ENCODE measurements at places on chromosomes 16 and 17.

DNA sequence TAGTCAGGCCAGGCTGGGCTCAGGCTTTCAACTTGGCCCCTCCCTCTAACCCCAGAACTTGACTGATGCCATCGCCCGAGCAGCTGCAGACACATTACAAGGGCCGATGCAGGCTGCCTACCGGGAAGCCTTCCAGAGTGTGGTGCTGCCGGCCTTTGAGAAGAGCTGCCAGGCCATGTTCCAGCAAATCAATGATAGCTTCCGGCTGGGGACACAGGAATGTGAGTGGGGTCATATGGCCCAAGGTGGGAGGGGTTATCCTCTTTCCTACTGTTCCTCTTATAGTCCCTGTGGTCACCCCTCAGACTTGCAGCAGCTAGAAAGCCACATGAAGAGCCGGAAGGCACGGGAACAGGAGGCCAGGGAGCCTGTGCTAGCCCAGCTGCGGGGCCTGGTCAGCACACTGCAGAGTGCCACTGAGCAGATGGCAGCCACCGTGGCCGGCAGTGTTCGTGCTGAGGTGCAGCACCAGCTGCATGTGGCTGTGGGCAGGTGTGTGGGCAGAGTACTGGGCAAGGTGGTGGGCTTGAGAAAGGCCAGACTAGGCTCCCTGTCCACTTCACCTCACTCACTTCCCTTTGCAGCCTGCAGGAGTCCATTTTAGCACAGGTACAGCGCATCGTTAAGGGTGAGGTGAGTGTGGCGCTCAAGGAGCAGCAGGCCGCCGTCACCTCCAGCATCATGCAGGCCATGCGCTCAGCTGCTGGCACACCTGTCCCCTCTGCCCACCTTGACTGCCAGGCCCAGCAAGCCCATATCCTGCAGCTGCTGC is 2.1 kb upstream of the NRN1L start:
- no peak for DNase-seq

DNA sequence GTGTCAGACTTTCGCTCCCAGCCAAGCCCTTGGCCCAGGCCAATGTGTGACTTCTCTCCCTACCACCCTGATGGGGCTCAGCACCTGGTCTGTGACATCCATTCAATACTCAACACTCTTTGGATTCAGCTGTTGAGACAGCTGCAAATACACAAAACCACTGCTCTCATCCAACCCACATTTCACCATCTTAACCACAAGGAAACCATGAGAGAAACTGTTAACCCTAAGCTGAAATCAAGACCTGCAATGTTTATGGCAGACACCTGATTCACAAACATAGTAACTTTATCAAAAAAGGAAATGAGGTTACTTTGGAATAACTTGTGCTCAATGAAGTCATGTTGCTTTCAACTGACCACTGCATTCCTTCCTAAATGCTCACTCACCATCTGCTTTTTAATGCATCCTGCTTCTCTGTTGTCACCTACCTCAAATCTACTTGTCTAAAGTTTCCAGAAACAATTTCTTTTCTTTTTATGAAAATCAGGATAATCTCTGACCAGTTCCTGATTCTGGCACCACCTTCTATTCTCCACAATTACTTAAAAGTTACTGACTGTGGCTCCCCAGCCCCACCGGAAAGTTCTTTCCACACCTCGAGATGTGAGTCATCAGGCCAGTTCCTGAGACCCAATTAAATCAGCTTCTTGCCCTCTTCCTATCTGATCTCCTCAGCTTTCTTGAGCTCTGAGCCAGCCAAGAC is 88.2 kb downstream of the NOG start:
- no peak for DNase-seq

DNA sequence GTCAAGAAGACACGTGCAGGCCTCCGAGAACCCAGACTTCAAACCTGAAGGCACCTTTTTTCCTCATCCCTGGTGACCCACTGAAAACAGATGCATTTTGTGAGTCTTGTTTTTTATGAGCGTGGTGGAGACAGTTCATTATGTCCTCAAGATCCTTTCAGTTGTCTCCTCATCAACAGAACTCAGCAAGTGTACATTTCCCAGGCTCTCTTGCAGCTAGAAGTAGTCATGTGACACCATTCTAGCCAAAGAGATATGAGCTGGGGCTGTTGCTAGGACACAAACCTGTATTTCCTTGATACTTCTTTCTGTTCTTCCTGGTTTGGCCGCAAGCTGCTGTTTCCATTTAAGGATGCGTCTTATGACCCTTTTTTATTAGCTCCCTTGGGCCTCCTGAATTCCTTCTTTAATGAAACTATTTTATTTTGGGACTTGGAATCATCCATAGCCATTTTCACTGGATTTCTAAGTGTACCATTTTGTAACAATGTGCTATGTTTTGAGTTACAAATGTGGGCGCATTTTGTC is 135.7 kb upstream of the FOXF1 start:
- no peak for DNase-seq

DNA sequence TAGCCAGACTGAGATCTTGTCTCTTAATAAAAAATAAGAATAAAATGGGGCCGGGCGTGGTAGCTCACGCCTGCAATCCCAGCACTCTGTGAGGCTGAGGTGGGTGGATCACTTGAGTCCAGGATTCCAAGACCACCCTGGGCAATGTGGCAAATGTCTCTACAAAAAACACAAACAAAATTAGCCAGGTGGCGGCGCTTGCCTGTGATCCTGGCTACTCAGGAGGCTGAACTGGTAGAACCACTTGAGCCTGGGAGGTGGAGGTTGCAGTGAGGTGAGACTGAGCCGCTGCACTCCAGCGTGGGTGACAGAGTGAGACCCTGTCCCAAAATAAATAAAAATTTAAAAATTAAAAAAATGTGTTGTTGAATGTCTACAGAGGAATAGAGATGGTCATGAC is 2.9 kb upstream of the DEF8 start:
- DNase-seq, result no peak

- DNase-seq, result no peak
Measured at GRCh38 chr16:12256921-12257320, 280.4 kb downstream of the SNX29 start.

- no peak for DNase-seq
Measured at GRCh38 chr16:47320546-47321310, 140.1 kb downstream of the ITFG1 start.

DNA sequence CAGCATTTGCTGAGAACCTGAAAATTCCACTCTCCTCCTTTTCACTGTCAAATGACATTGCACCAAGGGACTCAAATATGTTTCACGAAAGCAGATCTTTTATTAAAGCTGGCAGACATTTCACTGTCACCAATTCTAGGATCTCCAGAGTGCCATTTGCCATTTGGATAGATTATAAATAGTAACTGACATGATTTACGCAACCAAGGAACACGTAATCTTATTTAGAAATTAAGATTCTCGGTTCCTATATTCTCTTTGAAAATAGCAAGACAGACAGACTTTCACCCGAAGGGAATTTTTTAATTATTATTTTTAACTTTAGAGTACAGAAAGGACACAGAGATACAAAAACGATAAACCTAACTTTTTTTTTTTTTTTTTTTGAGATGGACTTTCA is 49.6 kb downstream of the ANKFY1 start:
- DNase-seq, result no peak

- DNase-seq, result no peak
Measured at GRCh38 chr16:68396481-68396880, 51.8 kb downstream of the SMPD3 start.

- DNase-seq, result no peak
Measured at GRCh38 chr17:65895969-65896368, 296.0 kb downstream of the CEP112 start.

- DNase-seq, result no peak
Measured at GRCh38 chr16:69171325-69172084, 15.5 kb upstream of the SNTB2 start.

DNA sequence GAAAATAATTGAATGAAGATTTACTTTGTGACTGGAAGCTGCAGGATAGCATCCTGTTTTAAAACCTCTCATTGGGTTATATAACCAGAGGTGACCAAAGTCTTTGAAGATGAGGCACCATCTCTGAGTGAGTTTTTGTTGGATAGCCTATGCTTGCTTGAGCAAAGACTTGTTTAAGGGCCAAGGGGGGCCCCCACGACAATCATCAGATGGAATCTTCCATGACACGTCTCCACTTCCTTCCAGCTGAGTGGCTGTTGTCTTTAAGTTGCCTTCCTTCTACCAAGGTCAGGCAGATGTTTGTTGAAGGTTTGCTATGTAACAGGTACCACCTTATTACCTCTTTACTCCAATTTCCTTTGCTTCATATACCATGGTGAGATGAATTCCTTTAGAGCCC is 188.8 kb downstream of the PRKCA start:
- no peak for DNase-seq

- DNase-seq, result no peak
Measured at GRCh38 chr16:85008271-85008670, 3.1 kb downstream of the ZDHHC7 start.

GRCh38 chr17:49618028-49618611 is 42.4 kb downstream of the NXPH3 start:
- DNase-seq, result no peak

DNA sequence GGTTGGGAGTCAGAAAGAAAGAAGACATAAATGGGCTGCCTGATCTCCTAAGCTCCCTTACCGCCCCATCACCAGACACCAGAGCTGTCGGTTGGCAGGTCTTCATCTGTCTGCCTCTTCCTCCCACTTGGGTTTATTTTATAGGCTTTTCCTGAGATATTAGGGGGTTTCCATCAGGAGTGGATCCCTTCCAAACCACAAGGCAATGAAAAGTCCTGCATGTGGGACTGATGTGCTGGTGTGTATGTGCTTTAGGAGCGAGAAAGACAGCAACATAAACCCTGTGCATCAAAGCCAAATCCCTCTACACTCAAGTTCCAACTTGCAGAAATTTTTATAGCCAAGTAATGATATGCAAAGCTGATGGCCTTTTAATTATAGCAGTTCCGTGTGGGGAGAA is 389.5 kb downstream of the SLC39A11 start:
- DNase-seq, result no peak

- DNase-seq, result no peak
Measured at GRCh38 chr17:18191967-18192366, 8.3 kb downstream of the ALKBH5 start.

DNA sequence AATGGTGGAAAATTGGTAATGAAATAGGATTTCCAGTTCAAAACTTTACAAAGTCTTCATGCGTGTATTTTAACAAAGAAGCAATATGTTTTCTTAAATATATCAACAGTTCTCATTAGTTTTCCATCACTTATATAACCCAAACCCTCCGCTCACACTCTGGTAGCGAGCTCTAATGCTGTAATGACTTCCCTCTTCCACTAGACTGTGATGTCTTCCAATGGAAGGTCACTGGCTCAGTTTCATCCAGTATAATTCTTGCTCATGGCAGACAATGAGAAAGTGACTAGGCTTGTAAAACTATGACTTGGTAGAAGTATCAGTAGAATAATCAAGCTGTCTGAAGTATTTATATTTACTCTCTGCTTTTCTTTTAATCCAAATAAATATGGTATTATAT is 32.8 kb downstream of the NETO2 start:
- no peak for DNase-seq

GRCh38 chr17:27607521-27608091 is 23.4 kb upstream of the LGALS9 start:
- DNase-seq, result no peak

DNA sequence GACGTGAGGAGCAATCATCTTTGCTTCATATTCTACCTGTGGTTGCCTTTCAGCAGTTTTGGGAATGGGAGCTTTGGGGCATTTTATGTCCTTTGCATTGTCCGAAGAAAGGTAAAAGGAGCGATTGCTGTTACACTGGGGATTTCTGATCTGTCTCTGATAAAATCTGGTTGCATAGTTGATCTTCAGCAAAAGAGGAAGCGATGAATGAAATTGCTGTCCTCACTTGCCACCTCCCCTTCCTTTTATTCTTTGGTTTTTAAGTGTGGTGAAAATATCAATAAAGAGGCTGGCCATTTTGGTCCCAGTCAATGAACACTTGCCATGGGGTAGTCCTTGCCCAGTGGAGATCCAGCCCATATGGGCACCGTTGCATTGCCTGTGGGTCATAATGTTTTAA is 236.8 kb downstream of the MSI2 start:
- DNase-seq, result no peak

- no peak for DNase-seq
Measured at GRCh38 chr17:44293509-44294226, 14.7 kb upstream of the RUNDC3A start.

GRCh38 chr17:53150101-53150698 is 672.5 kb upstream of the KIF2B start:
- DNase-seq, result no peak

GRCh38 chr17:76353004-76353598 is 615 bp downstream of the PRPSAP1 start:
- DNase-seq, result no peak

GRCh38 chr17:66355510-66355909 is 53.1 kb downstream of the PRKCA start:
- no peak for DNase-seq

DNA sequence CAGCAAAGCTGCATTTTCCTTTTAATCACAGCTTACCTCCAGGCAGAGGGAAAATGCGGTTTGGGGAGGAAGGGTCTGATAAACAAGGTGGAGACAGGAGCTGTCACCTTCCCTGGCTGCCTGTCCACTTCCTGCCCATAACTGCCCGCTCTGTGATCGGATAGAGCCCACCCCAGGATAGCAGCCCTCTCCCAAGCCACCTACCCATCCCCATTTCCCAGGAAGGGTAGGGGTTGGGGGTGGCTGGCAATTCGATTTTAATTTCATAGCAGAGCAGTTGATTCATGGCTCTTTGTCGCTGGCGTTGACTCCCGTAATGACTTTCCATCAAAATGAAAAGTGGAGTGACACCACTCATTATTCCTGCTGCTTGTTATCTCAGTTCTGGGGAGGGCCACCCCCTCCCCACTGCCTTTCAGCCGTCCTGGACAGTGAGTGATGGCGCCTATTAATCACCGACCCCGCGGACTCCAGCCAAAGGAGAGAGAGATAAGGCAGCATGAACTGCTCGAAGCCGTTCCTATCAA is 11.2 kb downstream of the CDK5RAP3 start:
- DNase-seq, result no peak

DNA sequence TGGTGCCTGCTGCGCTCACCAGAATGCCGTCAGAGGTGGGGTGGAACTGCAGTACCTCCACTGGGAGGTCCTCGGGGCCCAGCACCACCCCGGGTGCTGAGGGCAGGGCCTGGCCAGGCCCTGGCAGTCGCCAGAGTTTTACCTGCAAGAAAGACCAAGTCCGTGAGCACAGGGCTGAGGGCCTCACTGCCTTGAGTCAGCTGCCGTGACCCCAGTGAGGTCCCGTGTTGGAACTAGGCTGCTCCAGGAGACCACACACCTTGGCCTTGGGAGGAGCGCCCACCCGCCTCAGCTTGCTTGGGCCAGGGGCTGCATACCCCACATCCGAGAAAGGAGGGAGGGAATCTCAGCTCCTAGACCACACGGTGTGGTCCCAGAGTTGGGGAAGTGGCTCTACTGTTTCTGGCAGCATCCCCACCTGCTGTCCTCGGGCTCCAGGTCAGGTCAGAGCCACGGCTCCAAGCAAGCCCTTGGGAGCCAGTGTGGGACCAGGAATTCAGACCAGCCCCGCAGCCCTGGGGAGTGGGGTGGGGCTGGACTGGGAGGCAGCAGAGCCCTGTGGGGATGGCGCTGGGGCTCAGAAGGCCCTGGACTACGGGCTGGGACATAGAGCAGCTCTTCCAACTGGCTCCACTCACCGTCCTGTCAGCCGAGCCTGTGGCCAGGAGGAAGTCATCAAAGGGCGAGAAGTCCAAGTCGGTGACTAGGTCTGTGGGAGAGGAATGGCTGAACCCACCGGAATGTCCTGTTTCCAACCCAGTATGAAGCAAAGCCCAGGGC is 8.7 kb downstream of the CORO7 start:
- DNase-seq, result no peak

Measured in vagina (tissue), 2 donors.